ENCODE measurements at places on chromosomes 4 and X.

DNA sequence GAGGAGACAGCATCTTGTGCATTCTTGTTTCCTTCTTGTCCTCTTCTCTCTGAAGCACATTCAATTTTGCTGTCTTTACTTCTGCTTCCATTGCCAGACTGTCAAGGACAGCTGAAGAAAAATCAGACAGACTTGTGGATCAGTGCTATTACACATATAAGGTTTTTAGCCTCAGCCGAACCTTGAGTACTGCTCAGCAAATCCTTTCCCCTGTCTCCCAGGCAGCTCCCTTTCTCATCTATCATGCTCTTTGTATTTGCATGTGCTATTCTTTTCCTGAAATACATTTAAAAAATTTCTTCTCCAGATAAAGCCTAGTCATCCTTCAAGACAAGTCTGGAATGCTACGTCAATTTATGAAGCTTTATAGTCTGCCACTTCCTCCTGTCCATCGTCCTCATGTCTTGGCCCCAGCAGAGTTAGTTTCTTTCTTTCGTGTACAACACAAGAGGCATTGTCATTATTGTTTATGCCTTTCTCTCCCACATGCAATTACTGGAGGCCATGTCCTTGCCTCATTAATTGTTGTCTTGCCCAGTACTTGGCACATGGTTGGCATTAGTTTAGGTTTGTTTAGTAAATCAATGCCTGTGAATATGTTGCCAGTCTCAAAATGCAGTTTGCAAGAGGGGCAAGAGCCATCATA is 45.1 kb downstream of the ADGRL3 start:
- DNase-seq = no peak

DNA sequence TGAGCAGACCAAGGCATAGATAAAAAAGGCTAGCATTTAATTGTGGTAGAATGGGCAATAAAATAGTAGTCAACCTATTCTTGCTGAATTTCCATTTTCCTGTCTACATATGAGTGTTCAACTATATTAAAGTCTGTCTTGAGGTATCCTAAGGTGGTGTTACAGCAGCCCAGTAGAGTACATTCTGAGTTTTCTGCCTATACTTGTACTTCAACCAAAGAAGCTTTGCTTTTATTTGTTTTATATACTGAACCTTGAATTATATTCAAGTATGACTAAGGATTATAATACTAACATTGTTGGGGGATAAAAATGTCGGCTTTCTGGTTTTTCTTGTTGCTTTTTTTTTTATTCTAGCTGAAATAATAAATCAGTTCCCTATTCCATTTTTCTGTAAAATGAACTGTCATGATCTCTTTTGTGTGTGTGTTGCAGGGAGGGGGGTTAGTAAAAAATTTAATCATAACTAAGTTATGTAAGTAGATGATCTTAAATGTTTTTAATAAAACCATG is 106.7 kb downstream of the PDLIM5 start:
- DNase-seq = no peak

GRCh38 chrX:56764153-56764974 is 35.3 kb downstream of the NBDY start:
- peak; percentile 50 for DNase-seq

- no peak for DNase-seq
Observed at GRCh38 chrX:55057675-55058249, 17.1 kb upstream of the PAGE2B start.

DNA sequence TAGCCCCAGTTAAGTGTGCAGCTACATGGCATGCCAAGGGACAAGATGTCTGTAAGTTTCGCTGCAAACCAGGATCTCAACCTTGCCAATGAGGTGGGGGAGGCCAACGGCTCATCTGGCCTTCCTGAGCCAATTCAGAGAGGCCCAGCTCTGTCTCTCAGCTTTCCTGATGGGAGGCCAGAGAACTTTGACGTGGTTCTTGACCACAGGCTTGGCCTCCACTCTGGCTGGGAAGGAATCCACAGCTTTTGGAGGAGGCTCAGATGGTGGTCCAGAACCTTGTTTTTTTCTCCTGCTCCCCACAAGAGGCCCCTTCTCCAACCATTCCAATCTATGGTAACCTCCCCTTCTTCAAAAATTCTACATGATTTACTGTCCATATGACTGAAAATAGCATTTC is 9.8 kb downstream of the CAPN6 start:
- DNase-seq = no peak

- no peak for DNase-seq
Observed at GRCh38 chr4:106816496-106816895, 219.6 kb downstream of the DKK2 start.

DNA sequence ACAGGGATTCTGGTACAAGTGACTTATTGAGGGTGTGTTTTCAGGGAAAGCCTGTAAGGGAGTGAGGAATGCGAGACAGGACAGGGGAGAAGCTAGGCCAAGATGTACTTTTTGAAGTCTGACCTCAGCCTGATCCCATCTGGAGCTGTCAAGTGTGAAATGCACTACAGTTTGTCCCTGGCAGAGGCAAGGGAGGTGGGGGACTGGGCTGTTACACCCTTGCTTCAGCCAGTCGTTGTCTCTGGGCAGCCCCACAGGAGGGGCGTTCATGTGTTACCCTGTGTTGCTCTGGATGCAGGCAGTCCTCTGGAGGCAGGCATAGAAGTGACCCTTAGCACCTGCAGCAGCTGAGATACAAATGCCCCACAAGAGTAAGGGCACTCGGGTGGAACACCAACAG is 25.8 kb downstream of the PPEF1 start:
- DNase-seq = no peak

DNA sequence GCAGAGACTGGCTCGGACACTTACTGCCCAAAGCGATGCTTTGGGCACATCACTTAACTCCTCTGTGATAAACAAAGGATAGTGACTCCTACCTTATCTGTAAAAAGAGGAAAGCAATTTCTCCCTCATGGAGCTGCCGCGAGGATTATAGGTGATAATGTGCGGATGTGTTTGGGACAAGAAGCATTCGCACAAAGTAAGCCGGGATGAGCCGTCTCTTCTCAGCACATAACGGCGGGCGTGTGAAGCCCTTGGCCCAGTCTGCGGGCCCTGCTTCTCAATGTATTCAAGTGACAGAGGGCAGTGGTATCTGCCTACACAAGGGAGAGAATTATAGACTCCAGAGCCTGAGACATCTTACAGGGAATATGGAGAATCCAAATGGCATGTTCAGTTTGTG is 550.3 kb upstream of the CPEB2 start:
- DNase-seq = no peak

GRCh38 chr4:132797856-132798255 is 351.2 kb upstream of the PCDH10 start:
- DNase-seq = no peak

GRCh38 chrX:150150076-150150779 is 211.9 kb upstream of the EOLA2 start:
- no peak for DNase-seq

GRCh38 chr4:38409852-38410251 is 254.1 kb upstream of the KLF3 start:
- DNase-seq = no peak

GRCh38 chr4:168304744-168305459 is 13.7 kb downstream of the DDX60 start:
- no peak for DNase-seq

DNA sequence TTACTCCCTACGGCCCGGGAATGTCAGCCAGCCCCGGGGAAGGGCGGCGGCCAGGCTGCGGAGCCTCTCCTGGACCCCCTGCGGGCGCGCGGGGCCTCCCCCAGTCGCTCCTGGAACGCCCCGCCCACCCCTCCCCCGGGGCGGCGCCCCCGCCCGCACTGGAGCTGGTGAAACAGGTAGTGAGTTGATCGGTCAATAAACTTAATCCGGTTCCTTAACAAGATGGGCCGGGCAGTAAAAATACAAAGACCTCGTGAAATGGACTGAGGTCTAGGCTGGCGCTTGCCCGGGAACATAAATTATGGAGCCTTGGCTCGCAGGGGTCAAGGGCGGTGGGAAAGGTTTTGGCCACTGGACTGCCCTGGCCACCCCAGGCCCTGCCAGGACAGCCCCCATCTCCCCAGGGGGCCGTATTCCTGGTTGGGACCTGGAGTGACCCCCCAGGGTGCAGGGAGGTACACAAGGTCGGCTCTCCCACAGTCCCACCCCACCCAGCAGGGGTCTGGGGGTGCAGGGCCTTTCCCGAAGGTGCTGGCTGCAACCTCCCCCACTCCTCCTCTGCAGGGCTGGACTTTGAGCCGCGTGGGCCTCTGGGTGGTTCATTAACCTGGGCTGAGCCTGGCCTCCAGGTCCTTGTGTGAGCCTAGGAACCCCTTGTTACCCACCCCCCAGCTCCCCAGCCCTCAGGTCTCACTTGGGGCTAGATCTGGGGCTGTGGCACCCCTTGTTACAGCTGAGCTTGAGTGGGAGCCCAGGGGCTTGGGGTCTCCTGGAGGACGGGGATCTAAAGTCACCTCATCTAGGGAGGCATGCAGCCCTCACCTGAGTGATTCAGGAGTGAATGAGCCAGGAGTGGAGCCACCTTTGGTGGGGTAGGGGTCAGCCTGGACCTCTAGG is 2.5 kb downstream of the FGFR3 start:
- no peak for DNase-seq

DNA sequence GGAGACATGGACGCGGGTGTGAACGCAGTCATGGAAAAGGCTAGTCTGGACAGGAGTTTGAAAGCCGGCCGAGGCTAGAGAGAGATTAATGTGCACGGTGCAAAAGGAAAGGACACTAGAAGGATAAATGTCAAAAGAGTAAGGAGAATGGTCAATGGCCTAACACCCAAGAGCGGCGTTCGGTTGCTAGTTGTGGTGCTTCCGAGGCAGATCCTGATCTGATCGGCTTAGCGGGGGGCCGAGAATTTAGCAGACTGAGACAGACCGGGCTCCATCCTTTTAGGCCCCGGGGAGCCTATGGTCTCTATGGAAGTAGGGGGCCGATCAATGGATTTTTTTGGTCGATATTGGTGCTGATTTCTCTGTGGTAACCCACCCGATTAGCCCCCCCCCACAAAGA is 6.9 kb downstream of the GAGE10 start:
- no peak for DNase-seq

DNA sequence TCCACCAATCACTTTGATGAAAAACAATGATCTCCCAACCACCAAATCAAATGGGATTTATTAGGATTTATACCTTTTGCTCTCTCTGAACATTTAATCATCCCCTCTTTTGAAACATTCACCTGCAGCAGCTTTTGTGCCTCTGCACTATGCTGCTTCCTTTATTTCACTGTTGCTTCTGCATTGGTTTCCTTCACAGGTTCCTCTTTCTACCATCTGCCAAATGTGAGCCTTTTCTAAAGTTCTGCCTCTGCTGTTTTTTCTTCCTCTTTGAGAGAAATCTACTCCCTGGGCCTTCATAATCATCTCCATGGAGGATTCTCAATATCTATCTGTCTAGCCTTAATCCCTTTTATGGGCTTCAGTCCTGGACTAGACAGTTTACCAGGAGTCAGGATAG is 24.7 kb downstream of the CUL4B start:
- DNase-seq = no peak

- DNase-seq = no peak
Observed at GRCh38 chr4:83931659-83932438, 395.9 kb downstream of the GPAT3 start.

GRCh38 chr4:73037057-73037456 is 32.5 kb downstream of the COX18 start:
- DNase-seq = no peak

GRCh38 chr4:112343330-112344080 is 46.3 kb downstream of the ALPK1 start:
- DNase-seq = no peak

GRCh38 chr4:24226667-24227066 is 336.8 kb upstream of the PPARGC1A start:
- DNase-seq = no peak

GRCh38 chr4:148926276-148927260 is 484.4 kb upstream of the NR3C2 start:
- no peak for DNase-seq

GRCh38 chr4:149306537-149306936 is 509.1 kb downstream of the IQCM start:
- DNase-seq = no peak

DNA sequence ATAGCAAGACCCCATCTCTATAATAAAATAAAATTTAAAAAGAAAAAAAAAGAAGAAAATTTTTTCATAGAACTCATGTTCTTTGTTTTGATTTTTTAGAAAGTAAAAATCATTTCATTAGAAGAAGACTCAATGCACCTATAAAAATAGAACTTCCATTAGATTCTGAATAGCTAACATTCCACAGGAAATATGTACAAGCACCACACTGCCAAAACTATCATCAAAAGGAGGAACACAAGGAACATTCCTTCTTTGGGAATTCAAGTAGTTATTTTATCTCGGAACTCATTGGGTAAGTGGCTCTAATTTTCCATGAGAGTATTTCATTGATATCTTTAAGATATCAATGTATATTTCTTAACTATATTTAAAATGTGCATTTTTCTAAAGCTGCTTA is 157.6 kb downstream of the CAMK2D start:
- DNase-seq = no peak

DNA sequence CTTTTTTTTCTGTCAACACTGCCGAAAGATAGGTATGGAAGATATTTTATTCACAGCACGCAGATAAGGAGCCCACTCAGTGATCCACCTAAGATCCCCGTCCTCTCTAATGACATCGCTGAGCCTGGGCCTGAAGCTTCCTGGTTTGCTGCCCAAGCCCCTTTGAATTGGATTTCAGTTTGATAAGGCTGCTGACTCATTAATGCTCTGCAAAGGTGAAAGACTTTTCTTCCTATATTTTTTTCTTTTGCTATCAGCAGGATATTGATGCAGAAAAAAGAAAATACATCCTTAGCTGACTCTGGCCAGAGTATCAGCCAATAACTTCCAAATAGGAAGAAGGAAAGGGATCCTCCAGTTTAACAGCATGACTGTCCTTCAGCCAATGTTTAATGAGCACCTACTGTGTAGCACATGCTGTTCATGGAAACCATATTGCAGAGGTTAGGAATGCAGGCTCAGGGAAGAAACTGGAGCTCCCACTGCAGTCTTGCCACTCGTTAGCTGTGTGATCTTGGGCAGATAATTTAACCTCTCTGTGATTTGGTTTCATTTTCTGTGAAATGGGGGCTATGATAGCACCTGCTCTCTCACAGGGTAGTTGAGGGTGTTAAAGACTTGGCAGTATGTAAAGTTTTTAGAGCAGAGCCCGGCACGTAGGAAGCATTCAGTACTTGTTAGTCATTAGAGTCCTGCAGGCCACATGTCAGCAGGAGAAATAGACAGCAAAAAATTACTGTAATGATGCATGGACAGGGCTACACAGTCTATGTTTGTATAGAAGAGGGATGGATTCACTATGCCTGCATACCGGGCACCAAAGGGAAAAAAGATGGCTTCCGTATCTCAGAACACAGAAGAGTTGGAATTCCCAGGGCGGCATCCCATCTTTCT is 39.3 kb downstream of the EVC start:
- no peak for DNase-seq

DNA sequence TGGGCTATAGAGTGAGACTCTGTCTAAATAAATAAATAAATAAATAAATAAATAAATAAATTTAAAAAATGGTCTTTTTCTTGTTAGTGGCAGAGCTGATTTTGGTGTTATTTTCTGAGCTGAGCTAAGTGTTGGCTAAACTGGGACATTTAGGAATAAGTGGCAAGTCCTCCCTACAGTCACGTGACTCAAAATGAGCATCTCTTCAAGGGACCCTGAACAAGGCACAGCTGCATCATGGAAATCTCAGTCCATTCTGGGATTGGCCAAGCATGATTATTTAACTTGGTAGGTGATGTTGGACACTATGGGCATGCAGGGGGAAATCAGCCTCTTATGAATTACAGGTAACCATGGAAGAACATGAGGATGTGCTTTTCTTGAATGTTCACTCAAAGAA is 42.0 kb downstream of the HAND2 start:
- no peak for DNase-seq

Data from stimulated activated CD8-positive, alpha-beta memory T cell treated with anti-CD3 and anti-CD28 coated beads, Interleukin-12 subunit alpha, Interleukin-12 subunit beta, amount 100 ng/mL, for 4 hours (primary cell).